ENCODE measurements at places on chromosomes 11 and 22. TPM values are rescaled to one million over a fixed set of nuclear protein-coding genes. Genes with fewer than 3 reads are reported as not detected.
A peak's percentile ranks its signal among the peaks of the same experiment; 100 is the strongest.

- H3K4me3 ChIP-seq = no peak overlapping the region
- H3K36me3 ChIP-seq = peaks cover 10% of the 10 kb centered on the region
- H3K4me1 ChIP-seq = peaks cover 14% of the 10 kb centered on the region
- DNase-seq = no peak
- no peaks in the 10 kb centered on the region for H3K27me3 ChIP-seq
Observed at GRCh38 chr22:46947516-46948257, 185.2 kb downstream of the TBC1D22A start.

DNA sequence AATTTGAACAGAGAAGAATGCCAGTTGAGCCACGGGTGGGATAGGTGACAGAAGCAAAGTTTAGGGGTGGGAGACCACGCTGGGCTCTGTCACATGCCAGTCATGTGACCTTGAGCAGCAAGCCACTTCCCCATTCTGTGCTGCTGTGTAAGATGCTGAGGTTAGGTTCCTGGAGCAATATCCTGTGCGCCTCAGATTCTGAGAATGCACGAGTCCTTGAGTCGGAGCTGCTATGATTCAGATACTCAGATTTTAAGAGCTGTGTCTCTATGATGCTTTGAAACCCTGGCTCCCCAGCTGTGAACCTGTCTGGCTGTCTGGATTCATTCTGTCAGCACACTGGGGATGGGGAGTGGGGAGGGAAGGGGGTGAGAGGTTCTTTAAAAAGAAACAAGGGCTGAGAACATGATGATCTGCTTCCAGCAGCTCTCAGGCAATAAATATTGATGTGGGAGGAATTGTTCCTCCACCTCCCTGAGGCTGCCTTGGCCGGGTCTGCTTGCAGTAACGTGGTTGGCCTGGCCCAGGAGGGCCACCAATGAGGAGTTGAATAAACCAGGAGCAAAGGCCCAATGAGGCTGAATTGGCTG lies 24.0 kb downstream of the SLCO2B1 start:
- no peak overlapping the region for H3K27ac ChIP-seq
- no peaks in the 10 kb centered on the region for H3K27me3 ChIP-seq
- H3K4me1 ChIP-seq = peaks cover 6% of the 10 kb centered on the region
- no peaks in the 10 kb centered on the region for H3K36me3 ChIP-seq
- H3K4me3 ChIP-seq = no peak overlapping the region
- DNase-seq = no peak

GRCh38 chr11:19444231-19444630 lies 203.5 kb upstream of the E2F8 start:
- H3K27me3 ChIP-seq = no peaks in the 10 kb centered on the region
- H3K4me3 ChIP-seq = no peak overlapping the region
- no peak overlapping the region for H3K27ac ChIP-seq
- H3K4me1 ChIP-seq = no peaks in the 10 kb centered on the region
- H3K36me3 ChIP-seq = no peaks in the 10 kb centered on the region

- no peaks in the 10 kb centered on the region for H3K27me3 ChIP-seq
- no peak overlapping the region for H3K4me3 ChIP-seq
- no peaks in the 10 kb centered on the region for H3K36me3 ChIP-seq
- H3K4me1 ChIP-seq = no peaks in the 10 kb centered on the region
- no peak for DNase-seq
Observed at GRCh38 chr11:120089036-120090001, 48.6 kb downstream of the TRIM29 start.

DNA sequence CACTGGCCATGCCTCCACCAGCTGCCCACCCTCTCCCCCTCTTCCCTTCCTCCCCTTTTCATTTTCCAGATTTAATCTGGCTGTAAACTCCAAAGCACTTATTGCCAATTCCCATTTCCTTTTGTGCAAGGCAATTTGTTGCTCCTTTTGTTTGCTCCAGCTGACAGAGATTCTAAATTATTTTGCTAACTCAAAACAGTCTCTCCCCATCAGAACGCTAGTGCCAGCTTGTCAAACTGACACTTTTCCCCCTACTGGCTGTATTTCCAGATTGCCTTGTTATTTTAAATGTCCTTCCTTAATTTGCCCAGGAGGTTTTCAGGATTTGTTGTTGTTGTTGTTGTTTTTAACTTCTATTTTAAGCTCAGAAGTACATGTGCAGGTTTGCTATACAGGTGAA lies 57.0 kb upstream of the PAK1 start:
- no peak for DNase-seq
- H3K4me3 ChIP-seq = no peak overlapping the region
- no peaks in the 10 kb centered on the region for H3K36me3 ChIP-seq
- no peaks in the 10 kb centered on the region for H3K27me3 ChIP-seq

DNA sequence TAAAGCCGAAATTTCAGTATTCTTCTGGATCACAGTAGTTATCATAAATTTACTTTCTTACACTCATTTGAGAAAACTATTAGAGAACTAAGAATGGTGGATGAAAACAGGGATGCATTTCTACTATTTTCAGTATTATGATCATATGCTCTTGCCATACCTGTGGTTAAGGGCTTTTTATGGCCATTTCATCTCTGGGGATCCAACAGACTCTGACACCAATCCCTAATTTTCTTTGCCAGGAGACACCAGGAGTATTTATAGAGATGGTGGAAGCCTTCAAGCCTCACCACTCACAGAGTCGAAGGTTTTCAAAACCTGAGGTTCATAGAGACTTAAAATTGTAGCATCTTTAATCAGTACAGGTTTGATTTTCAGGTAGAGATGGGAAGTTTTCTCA lies at the start of gene OR51L1:
Gene OR51L1, plus strand, starts transcription at position 301 of the 400 bp plus-strand sequence. CDS start 4,132 bp downstream, outside the sequence.
- no peaks in the 10 kb centered on the region for H3K36me3 ChIP-seq
- H3K4me1 ChIP-seq = no peaks in the 10 kb centered on the region
- no peak within 1 kb of the TSS for H3K27ac ChIP-seq

DNA sequence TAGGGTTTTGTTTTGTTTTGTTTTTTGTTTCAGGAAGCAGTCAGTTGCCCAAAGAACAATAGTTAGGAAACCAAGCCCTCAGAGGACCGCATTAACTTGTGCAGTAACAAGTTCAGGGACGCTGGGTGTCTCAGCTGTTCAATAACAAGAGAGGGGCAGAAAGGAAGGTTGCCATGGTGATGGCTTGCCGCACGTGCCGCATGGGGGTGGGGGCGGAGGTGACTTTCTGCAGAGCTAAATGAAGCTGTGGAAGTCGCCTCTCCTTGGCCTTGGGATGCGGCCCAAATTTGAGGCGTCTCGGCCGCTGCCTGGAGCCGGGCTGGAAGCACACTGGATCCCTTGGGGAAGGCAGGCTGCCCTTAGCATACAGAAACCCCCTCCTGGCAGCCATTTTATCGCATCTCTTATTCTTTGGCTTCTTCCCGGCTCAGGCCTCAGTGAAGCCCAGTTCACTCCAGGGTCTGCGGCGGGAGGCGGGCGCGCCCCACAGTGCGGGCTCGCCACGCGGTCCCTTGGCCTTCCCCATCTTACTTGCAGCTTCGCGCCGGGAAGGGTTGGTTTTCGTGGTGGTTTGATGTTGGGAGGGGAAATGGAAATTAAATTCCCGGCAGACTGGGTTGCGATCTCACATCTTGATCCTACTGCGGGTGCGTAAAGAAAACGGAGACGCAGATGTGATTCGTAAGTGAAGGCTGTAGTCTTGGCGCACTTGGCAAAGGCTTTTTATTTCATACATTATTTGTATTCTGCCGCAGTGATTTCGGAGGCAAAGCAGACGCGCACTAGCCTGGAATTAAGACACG lies 94.3 kb downstream of the SLC17A6 start:
- peak overlapping the region; percentile 61 for H3K27ac ChIP-seq
- H3K4me1 ChIP-seq = peaks cover 6% of the 10 kb centered on the region
- peaks cover 7% of the 10 kb centered on the region for H3K27me3 ChIP-seq
- H3K36me3 ChIP-seq = no peaks in the 10 kb centered on the region

DNA sequence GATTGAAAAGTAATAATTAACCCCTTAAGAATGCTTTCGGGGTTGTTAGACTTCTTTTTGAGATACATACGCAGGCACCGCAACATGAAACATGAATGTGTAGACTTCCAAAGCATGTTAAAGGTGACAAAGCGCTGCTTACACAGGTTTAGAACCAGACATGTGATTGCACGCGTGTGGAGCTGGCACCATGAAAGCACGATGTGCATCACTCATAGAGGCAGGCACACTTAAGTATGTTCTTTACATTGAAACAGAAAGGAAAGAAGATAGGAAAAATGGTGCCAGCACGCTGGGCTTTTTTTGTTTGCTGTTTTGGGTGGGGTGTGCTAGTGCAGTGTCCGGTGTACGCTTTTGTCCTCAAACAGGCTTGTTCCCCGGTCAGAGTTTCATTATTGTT lies 83.6 kb upstream of the PPARA start:
- H3K27me3 ChIP-seq = peaks cover 84% of the 10 kb centered on the region
- H3K4me3 ChIP-seq = no peak overlapping the region
- H3K27ac ChIP-seq = no peak overlapping the region
- no peak for DNase-seq
- H3K4me1 ChIP-seq = peaks cover 2% of the 10 kb centered on the region

GRCh38 chr11:57667736-57668433 lies at the start of gene ZDHHC5:
Gene ZDHHC5, plus strand, starts transcription at chr11:57668114. Its CDS starts 4,977 bp downstream, at chr11:57673091.
- H3K4me3 ChIP-seq = peak within 1 kb of the TSS; percentile 97
- peaks cover 10% of the 10 kb centered on the region for H3K4me1 ChIP-seq
- no peaks in the 10 kb centered on the region for H3K27me3 ChIP-seq
- H3K27ac ChIP-seq = peak within 1 kb of the TSS; percentile 99

DNA sequence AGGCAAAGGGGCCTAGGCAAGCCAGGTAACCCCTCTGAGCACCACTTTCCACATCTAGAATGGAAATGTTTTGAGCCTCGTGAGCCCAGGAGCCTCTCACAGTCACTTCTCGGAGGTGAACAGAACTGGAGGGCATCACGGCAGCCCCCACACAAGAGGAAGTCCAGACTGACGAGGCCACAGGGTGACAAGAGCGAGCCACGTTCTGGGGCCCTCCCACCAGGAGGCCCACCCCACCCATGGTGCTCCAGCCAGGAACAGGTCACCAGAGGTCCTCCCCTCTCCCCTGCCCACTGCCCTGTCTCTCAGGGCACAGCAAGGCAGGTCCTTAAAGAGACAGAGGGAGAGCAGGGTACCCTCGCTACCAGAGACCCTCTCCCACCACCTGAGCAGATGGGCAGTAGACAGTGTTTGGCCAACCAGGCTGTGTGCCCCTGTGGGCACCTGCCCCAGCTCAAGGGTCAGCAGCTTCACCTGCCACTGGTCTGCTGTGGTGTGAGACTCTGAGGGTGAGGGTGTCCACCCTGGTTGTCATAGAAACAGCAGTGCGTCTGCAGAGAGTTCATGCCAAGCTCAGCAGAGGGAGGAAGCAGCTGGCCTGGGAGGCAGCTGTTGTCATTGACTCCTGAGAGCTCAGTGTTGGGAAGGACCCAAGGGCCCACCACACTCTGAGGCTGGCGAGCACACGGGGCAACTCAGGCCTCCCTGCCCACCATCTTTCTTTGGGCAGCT lies 31.4 kb downstream of the RSPH14 start:
- H3K27me3 ChIP-seq = no peaks in the 10 kb centered on the region
- no peaks in the 10 kb centered on the region for H3K4me1 ChIP-seq
- H3K27ac ChIP-seq = no peak overlapping the region

- DNase-seq = peak; percentile 49
- no peak overlapping the region for H3K4me3 ChIP-seq
- no peaks in the 10 kb centered on the region for H3K27me3 ChIP-seq
- H3K27ac ChIP-seq = peak overlapping the region; percentile 81
Observed at GRCh38 chr22:32720924-32721323, 80.6 kb upstream of the TIMP3 start.

DNA sequence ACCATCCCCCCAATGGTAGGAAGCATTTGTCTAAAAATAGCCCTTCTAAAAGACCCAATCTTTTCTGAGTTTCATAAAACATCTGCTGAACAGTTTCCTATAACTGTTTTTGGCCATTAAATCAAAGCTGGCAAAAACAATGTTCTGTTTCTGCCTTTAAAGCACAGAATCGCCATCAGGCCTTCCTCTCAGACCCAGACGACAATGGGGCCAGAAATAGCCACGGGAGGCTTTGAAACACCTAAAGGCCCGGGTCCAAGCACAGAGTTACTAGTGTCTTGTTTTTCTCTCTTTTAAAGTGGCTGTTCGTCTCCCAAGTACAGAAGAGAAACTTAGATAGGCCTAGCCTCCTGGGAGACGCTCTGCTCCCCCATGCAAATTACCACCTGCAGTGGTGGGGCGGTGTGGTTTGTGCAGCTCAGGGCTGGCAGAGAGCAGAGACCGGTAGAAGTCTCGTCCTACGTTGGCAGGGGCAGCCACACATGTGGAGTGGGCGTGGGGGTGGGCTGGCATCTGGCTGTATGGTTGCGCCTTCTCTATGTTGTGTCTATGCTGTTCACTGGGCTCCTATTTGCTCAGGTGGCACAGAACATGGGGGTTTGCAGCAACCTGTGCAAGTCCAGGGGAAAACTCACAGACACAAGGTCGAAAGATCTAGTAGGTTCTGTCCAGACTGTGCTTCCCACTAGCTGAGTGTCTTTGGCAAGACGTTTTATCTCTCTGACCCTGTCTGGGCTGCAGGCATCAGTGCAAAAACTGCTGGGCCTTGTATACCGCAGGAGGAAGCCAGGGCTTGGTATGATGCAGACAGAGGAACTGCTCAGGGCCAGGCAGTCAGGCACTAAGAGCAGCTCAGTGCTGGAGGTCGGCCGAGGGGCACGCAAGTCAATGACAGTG lies 23.6 kb upstream of the ETS1 start:
- peak overlapping the region; percentile 5 for H3K4me3 ChIP-seq
- H3K36me3 ChIP-seq = no peaks in the 10 kb centered on the region
- no peaks in the 10 kb centered on the region for H3K27me3 ChIP-seq

GRCh38 chr11:125701858-125702621 lies 21.4 kb upstream of the ACRV1 start:
- no peaks in the 10 kb centered on the region for H3K36me3 ChIP-seq

FJX1 gene
- total RNA-seq = 3.8 TPM

OR51E2 gene
- under 0.01 TPM for total RNA-seq

PNPLA5 gene
- total RNA-seq = not detected

Measured in thymus (tissue), 14 donors.